ENCODE measurements at places on chromosomes 2 and 18.

GRCh38 chr18:45255197-45255890 lies 359.9 kb upstream of the SLC14A2 start:
- DNase-seq: no peak

DNA sequence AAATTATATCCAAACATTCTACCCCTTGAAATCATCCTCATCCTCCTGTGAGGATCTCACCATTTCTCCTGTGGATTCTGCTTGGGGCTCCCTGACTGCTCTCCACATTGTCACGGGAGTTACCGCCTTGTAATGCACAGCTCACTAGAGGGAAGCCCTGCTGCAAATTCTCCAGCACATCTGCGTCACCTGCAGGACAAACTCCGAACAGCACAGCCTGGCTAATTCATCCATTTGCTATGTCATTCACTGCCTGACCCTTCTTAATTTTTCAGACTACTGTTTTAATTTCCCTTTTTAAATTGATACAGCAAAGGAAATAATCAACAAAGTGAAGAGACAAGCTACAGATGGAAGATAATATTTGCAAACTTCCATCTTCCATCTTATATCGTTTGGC lies 627.4 kb downstream of the FBXO15 start:
- no peak for DNase-seq

DNA sequence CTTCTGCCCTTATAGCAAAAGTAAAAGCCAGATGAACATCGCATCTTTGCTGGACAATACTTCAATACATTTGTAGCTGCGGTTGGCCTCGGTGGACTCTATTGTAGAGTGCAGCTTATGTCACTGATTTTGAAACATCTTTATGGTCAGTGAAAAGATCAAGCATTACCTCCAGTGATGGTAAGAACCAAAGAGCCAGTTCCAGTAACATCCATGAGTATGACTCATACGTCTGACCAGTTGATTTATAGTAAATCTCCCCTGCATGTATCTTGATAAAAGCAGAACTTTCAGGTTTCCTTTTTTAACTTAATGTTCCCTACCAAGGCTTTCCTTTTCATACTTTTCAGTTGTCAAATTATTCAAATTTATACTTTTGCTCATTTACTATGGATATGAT lies 119.2 kb upstream of the HNRNPA3 start:
- no peak for DNase-seq

- DNase-seq: peak; percentile 22
Observed at GRCh38 chr2:42722320-42723190, 41.4 kb downstream of the OXER1 start.

- no peak for DNase-seq
Observed at GRCh38 chr2:47276061-47276460, 121.0 kb upstream of the STPG4 start.

DNA sequence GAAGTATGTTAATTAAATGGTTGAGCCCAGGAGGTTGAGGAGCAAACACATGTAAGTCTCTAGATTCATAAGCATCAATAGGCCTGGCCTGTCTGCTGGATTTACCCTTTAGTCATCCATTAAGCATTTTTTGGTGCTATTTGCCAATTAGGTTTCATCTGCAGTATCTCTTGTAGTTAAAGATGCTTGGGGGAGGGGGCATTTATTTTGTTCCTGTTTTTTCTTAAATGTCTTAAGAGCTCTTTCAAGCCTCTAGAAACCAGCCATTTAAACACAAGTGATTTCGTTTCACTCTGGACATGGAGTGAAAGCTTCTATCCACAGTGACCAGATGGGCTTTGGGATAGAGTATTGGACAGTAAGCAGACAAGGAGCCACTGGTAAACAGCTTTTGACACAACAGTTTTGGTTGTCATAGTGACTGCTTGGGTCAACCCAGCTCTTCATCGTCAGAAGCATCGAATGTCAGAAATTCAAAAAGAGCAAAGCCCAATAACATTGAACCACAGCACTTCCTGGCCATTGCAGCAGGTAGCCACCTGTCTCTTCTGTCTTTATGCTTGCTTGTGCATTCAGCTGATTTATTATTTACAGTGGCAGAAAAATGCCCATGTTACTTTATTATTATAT lies 4.9 kb downstream of the QPCT start:
- DNase-seq: peak; percentile 58

DNA sequence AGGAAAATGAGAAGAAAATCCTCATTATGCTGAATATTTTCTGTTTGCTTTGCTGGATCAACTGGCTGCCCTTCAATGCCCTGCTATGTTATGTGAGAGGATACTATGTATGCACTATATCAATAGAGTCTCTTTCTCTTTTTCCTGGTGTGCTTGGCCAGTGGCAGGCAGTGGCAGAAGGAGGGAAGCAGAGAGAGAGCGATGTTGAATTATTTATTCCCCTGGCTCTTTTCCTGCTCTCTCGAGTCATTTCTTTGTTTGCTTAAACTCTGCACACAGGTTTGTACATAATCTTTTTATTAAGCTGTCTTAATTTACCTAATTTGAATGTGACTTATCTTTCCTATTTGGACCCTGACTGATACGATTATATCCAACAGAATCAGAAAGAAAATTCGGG lies 1727.3 kb downstream of the SUCLG1 start:
- DNase-seq: no peak

- peak; percentile 48 for DNase-seq
Observed at GRCh38 chr2:205850611-205851010, 168.3 kb downstream of the NRP2 start.

GRCh38 chr18:26185267-26185666 lies 41.0 kb upstream of the TAF4B start:
- no peak for DNase-seq

DNA sequence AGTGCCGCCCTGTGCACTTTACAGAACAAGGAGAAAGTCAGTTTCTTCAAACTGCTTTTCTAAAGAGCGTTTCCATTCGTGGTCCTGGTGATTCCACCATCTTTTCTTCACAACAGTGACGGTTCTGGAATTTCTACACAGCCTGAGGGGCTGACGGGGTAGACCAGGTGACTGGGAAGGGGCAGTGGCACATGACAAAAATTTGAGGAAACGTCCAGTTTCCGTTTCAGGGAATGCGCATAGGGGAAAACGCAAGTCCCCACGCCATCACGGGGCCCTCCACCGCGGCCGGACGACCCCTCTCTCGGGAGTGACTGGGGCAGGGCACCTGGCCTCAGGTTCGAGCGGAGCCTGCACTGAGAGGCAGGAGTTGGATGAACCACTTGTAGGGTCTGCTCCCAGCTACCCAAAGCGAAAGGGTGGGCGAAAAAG lies 980 bp upstream of the SPTBN1 start:
- peak; percentile 16 for DNase-seq

GRCh38 chr2:207143215-207144172 lies 22.3 kb downstream of the KLF7 start:
- DNase-seq: no peak

GRCh38 chr2:100427111-100427510 lies 9.6 kb upstream of the CHST10 start:
- DNase-seq: no peak

DNA sequence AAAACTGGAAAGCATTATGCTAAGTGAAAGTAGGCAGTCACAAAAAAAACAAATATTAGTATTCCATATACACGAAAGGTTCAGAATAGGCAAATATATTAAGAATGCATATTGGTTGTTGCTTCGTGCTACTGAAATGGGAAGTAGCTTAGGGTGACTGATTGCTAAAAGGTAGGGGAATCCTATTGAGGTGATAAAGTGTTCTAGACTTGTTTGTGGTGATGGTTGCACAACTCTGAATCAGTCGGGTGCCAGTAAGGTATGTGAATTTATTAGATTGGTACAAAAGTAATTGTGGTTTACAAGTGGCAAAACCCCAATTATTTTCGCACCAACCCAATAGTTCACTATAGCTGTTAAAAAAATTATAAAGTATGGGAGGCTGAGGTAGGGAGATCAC lies 20.7 kb downstream of the USP34 start:
- DNase-seq: no peak

- peak; percentile 58 for DNase-seq
Observed at GRCh38 chr2:138503087-138503442, 1.5 kb downstream of the SPOPL start.

DNA sequence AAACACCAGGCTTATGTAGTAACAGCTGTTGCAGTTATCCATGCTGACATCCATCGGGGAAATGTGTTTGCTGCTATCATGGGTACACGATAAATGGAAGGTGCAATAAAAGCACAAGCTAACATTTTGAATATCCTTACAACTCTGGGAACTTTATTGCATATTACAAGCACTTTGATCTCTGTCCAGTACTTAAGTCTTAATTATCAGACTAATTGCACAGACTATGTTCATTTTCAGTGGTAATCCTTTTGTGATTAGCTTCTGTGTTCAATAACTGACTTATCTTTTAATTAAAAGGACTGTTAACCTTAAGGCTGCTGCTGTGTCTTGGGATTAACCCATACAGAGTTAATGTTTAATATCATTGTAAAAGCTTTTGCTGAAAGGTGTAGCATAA lies 101.4 kb upstream of the ATP5MC3 start:
- DNase-seq: no peak

- DNase-seq: no peak
Observed at GRCh38 chr2:168025487-168026202, 221.8 kb downstream of the STK39 start.

- DNase-seq: no peak
Observed at GRCh38 chr2:108585436-108585835, 51.2 kb downstream of the LIMS1 start.

DNA sequence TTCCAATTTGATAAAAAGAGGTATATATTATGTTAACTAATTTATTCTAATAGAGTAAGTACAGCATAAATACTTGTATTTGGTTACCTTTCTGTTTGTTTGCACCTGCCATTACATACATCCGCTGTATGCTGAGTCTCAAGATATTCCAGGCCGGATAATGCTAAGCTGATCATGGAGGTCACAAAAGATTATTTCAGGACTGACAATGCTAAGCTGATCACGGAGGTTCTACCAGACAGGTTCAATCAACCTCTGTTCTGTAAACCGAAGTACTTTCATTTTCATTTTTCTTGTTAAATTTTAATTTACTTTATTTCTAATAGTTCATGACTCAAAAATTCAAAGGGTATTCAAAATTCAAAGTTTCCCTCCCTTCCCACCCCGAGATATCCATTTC lies 31.1 kb downstream of the PNO1 start:
- DNase-seq: no peak

DNA sequence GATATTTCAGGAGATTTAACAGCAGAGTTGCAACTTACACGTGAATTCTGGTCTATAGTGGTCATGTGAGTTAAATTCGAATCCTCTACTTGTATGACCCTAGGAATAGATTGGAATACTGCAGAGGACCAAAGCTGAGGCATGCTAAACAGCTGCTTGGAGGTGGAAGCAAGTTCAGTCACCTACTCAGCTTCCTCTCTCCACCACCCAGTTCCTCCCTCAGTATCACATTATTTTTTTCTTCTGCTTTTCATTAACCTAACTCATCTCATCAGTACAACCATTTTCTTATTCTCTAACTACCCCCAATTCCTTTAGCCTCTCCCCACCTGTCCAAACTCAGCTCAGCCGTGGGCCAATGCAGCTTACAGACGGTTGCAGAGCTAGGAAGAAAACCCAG lies 385.5 kb downstream of the SETBP1 start:
- no peak for DNase-seq

- DNase-seq: no peak
Observed at GRCh38 chr2:128685841-128686496, 367.3 kb upstream of the HS6ST1 start.

- no peak for DNase-seq
Observed at GRCh38 chr18:64807560-64807959, 658.7 kb upstream of the LINC00305 start.

DNA sequence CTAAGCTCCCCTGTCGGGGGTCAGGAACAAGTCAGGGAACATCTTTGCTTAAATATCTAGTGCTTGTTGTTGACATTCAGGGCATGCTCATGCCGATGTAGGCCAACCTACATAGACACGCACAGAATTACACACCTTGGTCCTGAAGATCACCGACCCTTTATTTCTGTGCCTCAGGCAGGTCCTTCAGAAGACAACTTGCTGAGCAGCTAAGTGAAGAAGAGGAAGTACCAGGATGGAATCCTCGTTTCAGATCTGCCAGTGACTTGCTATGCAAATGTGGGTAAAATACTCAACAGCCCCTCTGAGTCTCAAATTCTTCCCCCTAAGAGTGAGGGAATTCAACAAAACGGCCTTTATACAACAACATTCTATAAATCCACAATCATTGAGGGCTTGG lies 494.7 kb downstream of the BCL11A start:
- DNase-seq: no peak

GRCh38 chr18:9380101-9380500 lies 45.5 kb downstream of the TWSG1 start:
- DNase-seq: no peak

DNA sequence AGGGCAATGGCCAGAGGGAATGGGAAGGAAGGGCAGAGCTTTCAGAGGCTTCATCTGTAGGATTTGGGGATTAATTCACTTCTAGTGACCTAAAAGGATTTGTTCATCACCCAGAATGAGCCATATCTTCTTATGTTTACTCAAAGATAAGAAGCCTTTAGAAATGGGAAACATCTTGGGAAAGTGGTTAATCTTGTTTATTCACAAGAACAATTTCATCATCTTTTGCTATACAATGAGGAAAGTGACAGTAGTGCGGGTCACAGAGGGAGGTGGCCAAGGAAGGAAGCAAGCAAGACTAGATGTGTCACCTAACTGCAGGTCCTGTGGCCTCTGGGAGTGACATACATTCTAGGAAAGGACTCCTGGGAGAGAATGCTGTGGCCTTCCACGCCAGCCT lies 140.4 kb upstream of the ALPP start:
- DNase-seq: peak; percentile 86

- DNase-seq: no peak
Observed at GRCh38 chr2:203670939-203671338, 35.5 kb upstream of the CD28 start.

DNA sequence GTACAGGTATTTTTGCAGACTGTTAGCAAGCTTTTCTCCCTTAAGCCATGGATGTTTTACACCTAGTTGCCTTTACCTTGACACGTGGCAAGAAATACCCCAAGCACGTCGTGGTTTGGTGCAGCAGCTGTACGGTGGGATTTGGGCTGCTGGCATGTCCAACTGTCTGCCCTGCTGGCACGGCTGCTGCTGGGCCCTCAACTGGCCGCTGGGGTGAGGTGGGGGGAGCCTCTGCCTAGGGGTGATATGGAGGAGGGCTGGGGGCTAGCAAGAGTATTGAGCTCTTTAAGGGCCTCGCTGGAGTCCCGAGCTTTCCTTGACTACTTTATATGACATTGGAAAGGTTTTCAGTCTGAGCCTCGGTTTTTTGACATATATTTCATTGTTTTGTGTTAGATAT lies 41.6 kb downstream of the LPIN1 start:
- DNase-seq: no peak

GRCh38 chr2:233821709-233822100 lies 32.6 kb downstream of the HJURP start:
- no peak for DNase-seq
